ENCODE measurements at places on chromosomes 16 and 17. TPM values are rescaled to one million over a fixed set of nuclear protein-coding genes. Genes with fewer than 3 reads are reported as not detected.

XYLT1 gene
- 24.7 TPM for total RNA-seq

CMTM1 gene
- total RNA-seq, result 1.4 TPM

GRCh38 chr16:87248714-87249113, 68.5 kb downstream of the C16orf95 start:
- no peak overlapping the region for H3K4me3 ChIP-seq
- no peak for DNase-seq
- H3K36me3 ChIP-seq, result no peaks in the 10 kb centered on the region
- H3K4me1 ChIP-seq, result peaks cover 1% of the 10 kb centered on the region
- no peak overlapping the region for H3K27ac ChIP-seq

DNA sequence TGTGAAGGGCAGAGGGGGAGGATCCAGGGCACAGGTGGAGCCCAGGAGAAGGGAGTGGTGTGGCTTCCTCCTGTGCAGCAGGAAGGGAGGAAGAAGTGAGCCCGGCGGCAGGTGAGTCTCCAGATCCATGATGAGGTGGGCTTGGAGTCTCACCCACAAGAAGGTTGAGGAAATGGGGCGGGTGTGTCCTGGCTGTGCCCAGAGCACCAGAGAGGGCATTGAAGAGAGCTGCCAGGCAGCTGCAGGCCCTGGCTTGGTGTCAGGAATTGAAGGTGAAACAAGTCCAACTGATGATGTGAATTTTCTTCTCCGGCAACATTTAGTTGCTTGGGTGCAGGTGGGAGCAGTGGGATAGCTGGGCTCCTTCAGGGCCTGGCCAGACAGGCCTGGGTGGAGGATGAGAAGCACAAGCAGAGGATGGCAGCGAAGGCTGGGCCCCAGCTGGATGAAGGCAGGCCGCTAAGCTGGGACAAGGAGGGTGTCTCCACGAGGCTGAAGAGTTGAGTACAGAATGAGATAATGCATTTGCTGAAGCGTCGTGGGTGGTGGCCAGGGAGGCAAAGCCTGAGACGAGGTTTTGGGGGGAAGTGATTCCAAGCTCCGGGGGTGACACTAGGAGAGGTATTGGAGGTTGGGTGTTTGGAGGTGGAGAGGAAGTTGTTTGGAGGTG, 18.3 kb downstream of the NT5M start:
- no peak overlapping the region for H3K27ac ChIP-seq
- H3K4me3 ChIP-seq, result no peak overlapping the region
- DNase-seq, result no peak

- peak; percentile 5 for DNase-seq
- no peaks in the 10 kb centered on the region for H3K36me3 ChIP-seq
- peaks cover 31% of the 10 kb centered on the region for H3K4me1 ChIP-seq
- no peak overlapping the region for H3K27ac ChIP-seq
- no peaks in the 10 kb centered on the region for H3K27me3 ChIP-seq
- H3K4me3 ChIP-seq, result no peak overlapping the region
These were observed 116.4 kb upstream of the NLRP1 start for GRCh38 chr17:5700745-5701144.

GRCh38 chr16:1450218-1450617, 5.9 kb upstream of the CCDC154 start:
- H3K4me3 ChIP-seq, result no peak overlapping the region
- H3K4me1 ChIP-seq, result no peaks in the 10 kb centered on the region
- H3K27ac ChIP-seq, result no peak overlapping the region
- H3K27me3 ChIP-seq, result no peaks in the 10 kb centered on the region
- peak; percentile 52 for DNase-seq
- H3K36me3 ChIP-seq, result no peaks in the 10 kb centered on the region

- H3K27me3 ChIP-seq, result no peaks in the 10 kb centered on the region
These were observed 161.7 kb upstream of the CDH5 start for GRCh38 chr16:66204756-66205155.

GRCh38 chr17:58328195-58329034, at the start of gene TSPOAP1:
Gene TSPOAP1 (minus strand): TSS chr17:58328795. CDS start chr17:58327920, 875 bp downstream.
- no peaks in the 10 kb centered on the region for H3K36me3 ChIP-seq
- H3K4me1 ChIP-seq, result peaks cover 47% of the 10 kb centered on the region
- peak; percentile 86 for DNase-seq
- peak within 1 kb of the TSS; percentile 40 for H3K4me3 ChIP-seq

Data from GM23338 (cell line).